ENCODE measurements at places on chromosomes 5 and 9.

DNA sequence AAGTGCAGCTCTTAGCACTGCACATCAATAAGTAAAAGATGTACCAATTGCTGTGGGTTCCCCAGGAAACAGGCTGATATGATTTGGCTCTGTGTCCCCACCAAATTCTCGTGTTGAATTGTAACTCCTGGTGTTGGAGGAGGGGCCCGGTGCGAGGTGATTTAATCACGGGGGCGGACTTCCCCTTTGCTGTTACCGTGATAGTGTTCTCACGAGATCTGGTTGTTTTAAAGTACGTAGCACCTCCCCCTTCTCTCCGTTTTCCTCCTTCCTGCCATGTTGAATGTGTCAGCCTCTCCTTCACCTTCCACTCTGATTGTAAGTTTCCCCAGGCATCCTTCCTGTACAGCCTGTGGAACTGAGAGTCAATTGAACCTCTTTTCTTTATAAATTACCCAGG lies 93.2 kb upstream of the ACTBL2 start:
- DNase-seq, result no peak

DNA sequence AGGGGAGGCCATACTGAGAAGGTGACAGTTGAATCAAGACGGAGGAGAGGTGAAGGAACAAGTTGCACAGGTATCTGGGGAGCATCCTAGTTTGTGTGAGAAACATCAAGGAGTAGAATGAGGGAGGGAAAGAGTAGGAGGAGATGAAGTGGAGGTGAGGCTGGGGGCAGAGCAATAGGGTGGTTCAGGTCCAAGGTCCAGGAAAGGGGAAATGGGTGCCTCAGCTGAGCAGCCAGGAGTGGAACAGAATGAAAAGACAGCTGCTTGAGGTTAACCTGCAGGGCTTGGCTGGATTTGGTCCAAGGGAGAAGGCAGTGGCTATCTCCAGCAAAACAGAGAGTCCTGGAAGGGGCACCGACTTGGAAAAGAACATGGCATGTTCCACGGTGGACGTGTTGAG lies 5.3 kb downstream of the SLC1A1 start:
- DNase-seq, result no peak

DNA sequence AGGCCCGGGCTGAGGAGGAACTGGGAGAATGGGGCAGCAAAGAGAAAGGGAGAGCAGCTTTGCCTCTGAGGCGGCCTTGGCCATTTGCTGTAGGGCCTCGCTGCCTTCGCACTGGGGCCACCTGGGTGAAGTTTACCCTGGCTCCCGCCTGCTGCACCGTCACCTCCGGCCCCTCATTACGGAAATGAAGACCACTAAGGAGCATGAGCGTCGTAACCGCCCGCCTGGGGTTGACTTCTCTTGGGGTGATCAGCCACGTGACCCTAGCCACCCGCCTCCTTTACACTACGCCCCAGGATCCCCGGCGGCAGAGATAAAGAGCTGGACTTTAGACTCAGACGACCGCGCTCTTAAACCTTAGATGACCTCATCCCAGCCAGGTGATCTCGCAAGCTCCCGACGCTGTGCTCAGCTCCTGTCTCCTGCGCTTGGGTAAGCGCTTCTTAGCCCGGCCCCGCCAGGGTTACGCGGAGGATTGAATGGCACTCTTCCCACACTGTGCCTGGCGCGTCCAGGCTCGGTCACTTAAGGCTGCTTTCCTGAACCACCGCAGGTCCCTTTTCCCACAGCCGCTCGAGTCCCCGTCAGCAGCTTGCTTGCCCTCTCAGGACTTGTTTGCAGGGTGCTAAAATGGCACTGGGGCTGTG lies 107.9 kb upstream of the LARP1 start:
- DNase-seq, result peak; percentile 55

GRCh38 chr9:70111042-70111602 lies 67.5 kb downstream of the MAMDC2 start:
- peak; percentile 73 for DNase-seq

DNA sequence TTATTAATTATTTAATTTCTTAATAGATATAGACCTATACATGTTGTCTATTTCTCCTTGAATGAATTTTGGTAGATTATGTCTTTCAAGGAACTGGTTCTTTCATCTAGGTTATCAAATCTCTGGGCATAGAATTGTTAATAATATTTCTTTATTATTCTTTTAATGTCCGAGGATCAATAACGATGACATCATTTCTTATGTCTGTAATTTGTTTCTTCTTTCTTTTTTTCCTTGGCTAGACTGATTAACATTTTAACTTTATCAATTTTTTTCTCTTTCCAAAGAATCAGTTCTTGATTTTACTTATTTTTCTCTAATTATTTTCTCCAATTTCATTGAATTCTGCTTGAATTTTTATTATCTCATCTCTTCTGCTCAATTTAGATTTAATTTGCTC lies 156.0 kb downstream of the ISL1 start:
- no peak for DNase-seq

GRCh38 chr5:85951707-85952210 lies 666.0 kb upstream of the COX7C start:
- no peak for DNase-seq

DNA sequence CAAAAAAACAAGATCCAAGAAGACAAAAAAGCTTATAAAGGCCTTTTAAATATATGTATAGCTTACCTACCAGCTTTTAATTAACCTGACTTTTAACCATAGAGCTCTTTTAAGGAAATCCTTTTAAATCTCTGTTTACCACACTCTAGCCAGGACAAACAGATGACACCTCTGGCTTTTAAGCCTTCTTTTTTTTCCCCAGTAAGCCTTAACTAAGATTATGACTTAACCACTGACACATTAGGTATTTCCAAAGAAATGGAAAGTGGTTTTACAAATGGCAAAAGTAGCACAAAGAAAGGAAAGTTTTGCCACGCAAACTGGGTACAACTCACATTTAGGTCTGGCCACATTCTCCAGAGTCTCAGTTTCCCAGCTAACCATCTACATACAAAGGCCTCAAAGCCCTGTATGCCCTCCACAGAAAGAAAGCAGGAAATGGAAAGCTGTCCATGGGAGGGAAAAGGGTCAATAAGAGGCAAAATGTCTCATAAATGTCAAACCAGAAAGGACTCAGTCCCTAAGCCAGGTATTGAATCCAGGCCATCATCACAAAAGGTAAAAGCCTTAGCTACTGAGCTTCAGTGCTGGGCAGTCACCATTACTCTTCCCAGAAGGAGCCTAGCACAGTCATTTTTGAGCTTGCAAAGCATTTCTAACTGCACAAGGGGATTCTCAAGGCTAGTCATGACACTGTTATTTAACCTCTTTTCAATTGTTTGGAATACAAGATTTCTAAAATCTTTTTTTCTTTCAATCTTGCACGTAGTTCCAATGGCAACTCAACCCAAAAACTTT lies 19.7 kb downstream of the TMEM161B start:
- no peak for DNase-seq

- DNase-seq, result peak; percentile 71
Measured at GRCh38 chr9:79360387-79361347, 211.1 kb upstream of the TLE4 start.

GRCh38 chr9:29514862-29515261 lies 1941.6 kb upstream of the C9orf72 start:
- DNase-seq, result no peak

DNA sequence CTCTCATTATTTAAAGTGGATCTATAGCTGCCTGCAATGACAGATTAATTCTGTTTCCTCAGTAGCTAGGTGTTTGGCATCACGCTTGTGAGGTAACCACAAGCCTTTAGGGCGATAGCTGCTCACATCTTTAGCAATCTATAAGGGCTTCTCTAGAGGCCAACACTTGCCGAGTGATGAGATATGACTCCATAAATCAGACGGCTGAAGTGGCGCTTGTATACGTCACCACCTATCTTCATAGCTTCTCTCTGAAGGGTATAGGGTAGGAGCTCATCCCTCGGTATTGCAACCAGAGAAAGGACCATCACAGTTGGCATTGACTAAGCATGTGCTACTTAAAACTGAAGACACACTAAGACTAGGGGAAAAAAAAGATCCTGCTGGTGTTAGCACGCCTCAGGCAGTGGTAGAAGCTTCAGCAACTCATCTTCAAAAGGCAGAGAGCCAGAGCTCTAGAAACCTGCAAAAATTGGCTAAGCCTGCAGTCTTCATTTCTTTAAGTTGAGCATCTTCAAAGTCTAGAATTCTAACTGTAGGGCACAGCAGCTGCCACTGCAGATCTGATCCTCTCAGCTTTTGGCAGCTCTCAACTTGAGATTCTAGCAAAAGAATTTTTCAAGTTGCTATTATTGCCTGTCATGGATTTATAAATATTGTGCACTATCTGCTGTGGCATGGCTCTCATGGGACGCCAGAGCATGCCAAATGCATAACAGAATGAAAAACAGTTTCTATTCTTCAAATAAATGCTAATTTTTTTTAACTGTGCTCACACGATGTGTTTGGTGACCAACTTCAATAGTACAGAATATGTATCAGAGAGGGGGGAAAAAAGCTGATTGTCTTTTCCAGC lies 37.5 kb downstream of the PSMB7 start:
- no peak for DNase-seq

DNA sequence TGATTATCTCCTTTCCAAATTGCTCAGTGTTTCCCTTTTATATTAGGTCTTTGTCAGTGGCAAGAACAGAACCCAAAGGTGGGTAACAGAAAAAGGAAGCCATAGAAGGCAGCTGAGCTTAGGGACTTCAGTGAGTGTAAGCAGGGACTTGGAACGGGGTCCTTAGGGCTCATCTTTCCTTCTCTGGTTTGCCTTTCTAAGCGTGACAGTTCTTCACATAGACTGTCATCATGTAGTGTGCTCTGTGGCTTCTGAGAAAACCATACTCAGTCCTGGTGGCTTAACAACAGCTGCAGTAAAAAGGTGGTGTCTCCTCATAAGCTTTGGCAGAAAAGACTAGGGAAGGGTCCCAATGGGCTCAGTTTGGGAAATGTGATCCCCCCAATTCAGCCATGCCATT lies 108.8 kb downstream of the SLC12A2 start:
- DNase-seq, result no peak

- DNase-seq, result no peak
Measured at GRCh38 chr9:17735859-17736258, 157.0 kb downstream of the SH3GL2 start.

DNA sequence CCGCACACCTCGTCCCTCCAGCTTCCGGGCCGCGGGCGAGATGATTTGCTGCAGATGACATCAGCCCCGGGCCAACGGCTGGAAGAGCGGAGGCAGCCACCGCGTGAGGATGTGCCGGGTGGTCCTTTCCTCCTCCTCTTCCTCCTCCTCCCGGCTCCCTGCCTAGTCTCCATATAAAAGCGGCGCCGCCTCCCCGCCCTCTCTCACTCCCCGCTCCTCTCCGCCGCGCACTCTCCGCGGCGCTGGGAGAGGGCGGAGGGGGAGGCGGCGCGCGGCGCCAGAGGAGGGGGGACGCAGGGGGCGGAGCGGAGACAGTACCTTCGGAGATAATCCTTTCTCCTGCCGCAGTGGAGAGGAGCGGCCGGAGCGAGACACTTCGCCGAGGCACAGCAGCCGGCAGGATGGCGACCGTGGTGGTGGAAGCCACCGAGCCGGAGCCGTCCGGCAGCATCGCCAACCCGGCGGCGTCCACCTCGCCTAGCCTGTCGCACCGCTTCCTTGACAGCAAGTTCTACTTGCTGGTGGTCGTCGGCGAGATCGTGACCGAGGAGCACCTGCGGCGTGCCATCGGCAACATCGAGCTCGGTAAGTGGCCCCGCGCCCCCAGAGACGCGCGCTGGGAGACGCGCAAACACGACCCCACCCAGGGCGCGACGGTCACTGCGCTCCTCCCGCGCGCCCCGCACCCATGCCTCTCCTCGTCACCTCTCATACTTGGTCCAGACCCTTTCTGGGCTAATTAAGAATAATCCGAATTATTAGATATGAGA lies at the start of gene MAP1B:
TSS of gene MAP1B (plus strand) at position 345 of the 770 bp plus-strand sequence. CDS start at position 402, 57 bp downstream.
- peak; percentile 60 for DNase-seq

DNA sequence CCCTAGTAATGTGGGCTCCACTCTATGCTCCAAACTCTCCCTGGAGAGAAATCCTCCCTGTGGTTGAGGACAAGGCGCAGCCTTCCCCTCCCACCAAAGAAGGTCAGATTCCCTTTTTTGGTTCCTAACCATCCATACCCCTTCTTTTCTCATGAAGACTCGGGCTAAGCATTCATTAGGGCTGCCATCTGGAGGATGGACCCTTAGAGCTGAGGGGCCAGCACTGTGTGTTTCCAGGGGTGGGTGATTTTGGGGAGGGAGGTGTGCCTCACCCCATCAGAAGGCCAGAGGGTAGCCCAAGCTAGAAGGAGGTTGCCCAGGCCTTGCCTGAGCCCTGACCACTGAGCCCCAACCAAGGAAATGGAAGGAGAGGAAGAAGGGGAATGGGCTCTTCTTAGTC lies 36.8 kb downstream of the TGFBI start:
- DNase-seq, result no peak

GRCh38 chr5:101531026-101531425 lies 627.9 kb upstream of the ST8SIA4 start:
- DNase-seq, result no peak

DNA sequence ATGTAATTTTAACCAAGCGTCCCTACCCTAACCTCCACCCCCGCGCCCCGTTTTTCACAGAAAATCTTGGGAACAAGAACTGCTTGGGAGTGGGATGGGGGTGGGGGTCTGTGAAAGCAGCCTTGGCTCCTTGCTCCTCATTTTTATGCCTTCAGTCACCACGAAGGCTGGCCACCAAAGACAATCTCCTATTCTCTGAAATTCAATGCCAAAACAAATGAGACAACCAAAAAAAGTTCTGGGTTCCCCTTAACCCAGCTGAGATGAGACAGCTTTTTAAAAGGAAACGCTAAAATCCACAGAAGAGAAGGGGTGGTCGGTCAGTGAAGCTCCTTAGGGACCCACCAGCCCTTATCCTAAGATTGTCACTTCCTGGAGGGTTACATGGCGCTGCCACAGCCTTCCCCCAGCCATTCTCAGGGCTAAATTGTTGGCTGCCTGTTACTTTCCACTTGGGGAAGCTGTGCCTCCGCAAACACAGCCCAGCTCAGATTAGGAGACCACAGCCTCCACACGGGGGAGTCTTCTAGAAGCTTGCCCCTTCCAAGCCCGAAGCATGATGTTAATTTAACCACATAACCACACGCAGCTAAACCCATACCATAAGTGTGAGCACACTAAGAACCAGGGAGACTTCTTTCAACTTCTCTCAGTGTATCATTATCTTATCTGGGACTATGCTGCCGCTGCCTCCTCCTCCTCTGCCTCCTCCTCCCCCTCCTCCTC lies 136.3 kb downstream of the FOXD1 start:
- DNase-seq, result peak; percentile 89

- no peak for DNase-seq
Measured at GRCh38 chr5:176628406-176629228, 1.7 kb downstream of the SNCB start.

DNA sequence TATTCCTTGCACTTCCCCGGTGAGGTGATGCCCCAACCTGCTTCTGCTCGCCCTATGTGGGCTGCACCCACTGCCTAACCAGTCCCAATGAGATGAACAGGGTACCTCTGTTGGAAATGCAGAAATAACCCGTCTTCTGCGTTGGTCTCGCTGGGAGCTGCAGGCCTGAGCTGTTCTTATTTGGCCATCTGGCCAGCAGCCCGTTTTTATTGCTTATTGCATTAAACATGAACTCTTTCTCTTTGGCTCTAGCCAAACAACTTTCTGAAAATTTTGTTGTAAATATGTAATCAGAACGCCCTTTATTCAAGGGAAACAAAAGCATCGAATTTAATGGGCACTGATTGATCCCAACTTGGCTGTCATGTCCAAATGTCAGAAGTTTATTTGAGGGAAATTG lies 124.7 kb upstream of the FTMT start:
- no peak for DNase-seq

- DNase-seq, result no peak
Measured at GRCh38 chr9:112349008-112349333, 15.6 kb upstream of the PTBP3 start.

Data from iris pigment epithelial cell (primary cell).